ENCODE measurements at places on chromosomes 6 and 20. TPM values are rescaled to one million over a fixed set of nuclear protein-coding genes. Genes with fewer than 3 reads are reported as not detected.

Gene C6orf141
- 11.6 TPM for total RNA-seq

Gene SLC12A5
- total RNA-seq: not detected

Gene PTK6
- not detected for total RNA-seq

Gene C2
- total RNA-seq: not detected

Gene TRAPPC3L
- total RNA-seq: not detected

Gene SLC26A8
- total RNA-seq: 1.4 TPM

Gene TMC2
- not detected for total RNA-seq

DNA sequence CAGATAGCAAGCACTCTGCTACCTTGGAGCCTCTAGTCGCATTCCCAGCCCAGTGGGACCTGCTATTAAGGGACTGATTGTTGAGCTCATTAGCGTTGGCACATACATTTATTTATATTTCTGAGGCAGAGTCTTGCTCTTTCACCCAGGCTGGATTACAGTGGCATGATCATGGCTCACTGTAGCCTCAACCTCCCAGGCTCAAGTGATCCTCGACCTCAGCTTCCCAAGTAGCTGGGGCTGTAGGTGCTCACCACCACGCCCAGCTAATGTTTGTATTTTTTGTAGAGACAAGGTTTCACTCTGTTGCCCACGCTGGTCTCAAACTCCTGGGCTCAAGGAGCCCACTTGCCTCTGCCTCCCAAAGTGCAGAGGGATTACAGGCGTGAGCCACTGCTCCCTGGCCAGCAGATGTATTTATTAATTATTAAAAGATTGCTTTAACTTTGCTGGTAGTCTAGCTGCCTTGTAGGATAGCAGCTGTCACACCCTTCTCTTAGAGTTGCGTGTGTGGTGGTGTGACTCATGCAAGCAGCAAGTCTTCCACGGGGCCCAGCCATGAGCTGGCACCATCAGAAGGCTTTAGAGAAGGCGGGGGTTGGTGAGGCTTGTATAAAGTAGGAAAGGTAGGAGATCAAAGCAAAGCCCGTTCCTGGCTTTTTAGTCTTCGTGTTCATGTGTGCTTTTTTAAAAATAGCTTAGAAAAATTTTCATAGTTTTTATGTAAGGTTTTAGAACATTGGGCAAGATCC is 16.5 kb downstream of the ACTR5 start:
- DNase-seq: peak; percentile 74

- DNase-seq: no peak
Measured at GRCh38 chr6:98335594-98335993, 498.8 kb upstream of the POU3F2 start.

DNA sequence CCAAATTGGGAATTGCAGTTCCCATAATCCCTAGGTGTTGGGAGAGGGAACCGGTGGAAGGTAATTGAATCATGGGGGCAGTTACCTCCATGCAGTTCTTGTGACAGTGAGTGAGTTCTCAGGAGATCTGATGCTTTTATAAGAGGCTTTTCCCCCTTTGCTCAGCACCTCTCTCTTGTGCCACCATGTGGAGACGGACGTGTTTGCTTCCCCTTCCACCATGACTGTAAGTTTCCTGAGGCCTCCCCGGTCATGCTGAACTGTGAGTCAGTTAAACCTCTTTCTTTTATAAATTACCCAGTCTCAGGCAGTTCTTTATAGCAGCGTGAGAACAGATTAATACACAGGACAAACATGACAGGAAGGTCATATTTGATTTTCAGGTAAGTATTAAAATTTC is 25.3 kb upstream of the HECA start:
- DNase-seq: no peak

DNA sequence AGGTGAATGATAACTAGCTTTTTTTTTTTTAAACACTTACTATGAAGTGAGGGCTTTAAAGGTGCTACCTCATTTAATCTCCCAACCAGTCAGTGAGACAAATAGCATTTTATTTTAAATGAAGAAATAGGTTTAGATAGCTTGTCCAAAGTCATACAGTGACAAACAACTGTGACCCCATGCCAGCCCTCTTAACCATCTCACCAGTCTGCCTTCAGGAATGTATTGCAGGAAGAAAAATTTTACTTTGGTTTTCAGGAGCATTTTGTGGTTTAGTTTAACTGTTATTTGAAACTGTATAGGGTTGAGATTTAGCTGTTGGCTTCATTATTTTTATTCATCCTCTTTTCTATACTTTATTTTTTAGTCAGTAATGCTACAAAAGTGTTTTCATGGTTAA is 18.6 kb downstream of the DSE start:
- no peak for DNase-seq

DNA sequence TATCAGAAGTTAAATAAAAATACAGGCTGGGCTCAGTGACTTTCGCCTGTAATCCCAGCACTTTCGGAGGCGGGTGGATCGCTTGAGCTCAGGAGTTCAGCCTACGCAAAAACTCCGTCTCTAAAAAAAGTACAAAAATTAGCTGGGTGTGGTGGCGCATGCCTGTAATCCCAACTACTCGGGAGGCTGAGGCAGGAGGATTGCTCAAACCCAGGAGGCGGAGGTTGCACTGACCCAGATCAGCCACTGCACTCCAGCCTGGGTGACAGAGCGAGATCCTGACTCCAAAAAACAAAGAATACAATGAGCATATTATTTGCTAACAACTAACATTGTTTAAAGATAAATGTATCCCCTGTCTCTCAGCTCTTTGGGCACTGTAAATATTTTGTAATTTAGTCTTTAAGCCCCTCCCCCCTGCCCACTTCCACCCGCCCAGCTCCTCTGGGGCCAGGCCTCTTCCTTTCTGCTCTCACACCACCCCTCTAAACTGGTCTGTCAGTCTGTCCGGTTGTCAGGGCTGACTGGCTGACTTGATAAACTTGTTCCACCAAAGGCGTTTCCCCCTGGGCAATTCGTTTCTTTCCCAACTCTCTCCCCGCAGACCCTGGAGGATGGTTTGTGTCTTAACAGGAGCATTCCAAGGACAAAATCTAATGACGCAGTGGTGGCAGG is 62.4 kb upstream of the QKI start:
- no peak for DNase-seq

GRCh38 chr6:20583444-20583800 is 49.2 kb downstream of the CDKAL1 start:
- no peak for DNase-seq

DNA sequence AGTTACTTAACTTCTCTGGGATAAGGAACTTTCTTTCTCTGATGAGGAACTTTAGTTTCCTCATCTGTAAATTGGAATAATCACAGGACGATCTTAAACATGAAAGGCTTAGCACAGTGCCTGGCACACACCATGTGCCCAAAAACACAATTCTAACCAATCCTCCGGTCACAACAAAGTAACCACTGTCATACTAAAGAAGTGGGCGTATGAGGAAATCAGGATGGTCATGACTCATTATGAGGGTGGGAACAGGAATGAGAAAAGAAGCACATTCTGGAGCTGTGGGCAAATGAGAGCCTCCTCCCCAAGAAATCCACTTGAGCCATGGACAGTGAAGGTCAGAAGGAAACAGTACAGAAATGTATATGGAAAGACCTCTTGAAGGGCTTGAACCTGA is 82.9 kb downstream of the LRFN2 start:
- DNase-seq: no peak

GRCh38 chr6:11335826-11336225 is 103.4 kb upstream of the NEDD9 start:
- DNase-seq: no peak

DNA sequence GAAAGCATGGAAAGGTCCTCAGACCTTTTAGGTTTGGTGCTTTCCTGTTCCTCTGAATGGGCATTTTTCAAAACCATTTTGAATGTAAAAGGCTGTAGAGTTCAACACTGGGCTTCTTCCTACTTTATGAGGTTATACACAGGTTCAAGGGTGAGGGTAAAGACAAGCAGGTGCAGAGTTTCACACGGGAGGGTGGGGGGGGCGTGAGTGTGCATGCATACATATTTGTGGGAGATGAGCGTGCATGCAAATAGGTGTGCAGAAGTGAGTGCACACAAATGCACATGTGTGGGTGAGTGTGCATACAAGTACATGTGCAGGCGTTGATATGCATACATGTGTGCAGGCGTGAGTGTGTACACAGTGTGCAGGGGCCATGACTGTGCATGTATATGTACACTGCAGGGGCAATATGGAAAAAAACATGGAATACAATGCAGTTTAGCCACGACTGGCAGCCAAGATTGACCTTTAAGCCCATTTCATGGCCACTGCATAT is 183.1 kb downstream of the GMPR start:
- DNase-seq: no peak

- no peak for DNase-seq
Measured at GRCh38 chr6:54214286-54214685, 94.0 kb upstream of the TINAG start.

- no peak for DNase-seq
Measured at GRCh38 chr20:56715309-56715708, 86.2 kb downstream of the TFAP2C start.

DNA sequence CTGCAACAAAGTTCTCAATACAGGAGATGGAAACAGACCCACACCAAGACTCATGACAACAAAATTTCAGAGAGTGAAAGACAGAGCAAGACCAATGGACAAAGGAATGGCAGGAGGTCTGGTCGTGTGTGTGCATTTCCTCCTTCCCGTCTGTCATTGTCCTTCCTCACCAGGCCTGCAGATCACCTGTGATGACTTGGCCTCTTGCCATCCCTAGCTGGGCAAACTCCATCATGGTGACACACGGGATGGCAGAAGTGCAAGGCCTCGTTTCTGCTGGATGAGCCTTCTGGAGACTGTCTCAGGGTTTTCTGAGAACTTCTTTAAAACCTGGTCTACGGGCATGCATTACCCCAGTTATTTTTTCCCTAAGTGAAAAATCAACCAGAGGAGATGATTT is 49.2 kb downstream of the RPP21 start:
- no peak for DNase-seq

DNA sequence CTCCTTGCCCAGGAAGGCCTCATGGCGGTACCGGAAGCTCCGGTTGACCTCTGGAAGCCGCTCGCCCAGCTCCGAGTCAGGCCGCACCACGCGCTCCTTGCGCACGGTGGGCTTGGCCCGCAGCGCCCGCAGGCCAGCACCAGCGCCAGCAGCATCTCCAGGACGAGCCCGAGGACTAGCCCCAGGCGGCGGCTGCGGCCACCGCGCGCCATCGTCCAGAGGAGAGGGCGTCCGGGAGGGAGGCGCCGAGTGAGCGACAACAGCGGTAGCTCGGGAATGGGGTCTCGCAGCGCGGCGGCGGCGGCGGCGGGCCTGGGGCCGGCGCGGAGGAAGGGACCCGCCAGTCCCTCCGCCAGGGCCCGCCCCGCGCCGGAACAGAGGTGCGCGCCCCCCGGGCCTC is 27.6 kb upstream of the CGA start:
- no peak for DNase-seq

GRCh38 chr6:138073264-138073663 is 34.0 kb downstream of the PERP start:
- no peak for DNase-seq

- no peak for DNase-seq
Measured at GRCh38 chr20:50330504-50331313, 140.1 kb downstream of the CEBPB start.

GRCh38 chr20:53364646-53365045 is 229.0 kb downstream of the ZNF217 start:
- no peak for DNase-seq

DNA sequence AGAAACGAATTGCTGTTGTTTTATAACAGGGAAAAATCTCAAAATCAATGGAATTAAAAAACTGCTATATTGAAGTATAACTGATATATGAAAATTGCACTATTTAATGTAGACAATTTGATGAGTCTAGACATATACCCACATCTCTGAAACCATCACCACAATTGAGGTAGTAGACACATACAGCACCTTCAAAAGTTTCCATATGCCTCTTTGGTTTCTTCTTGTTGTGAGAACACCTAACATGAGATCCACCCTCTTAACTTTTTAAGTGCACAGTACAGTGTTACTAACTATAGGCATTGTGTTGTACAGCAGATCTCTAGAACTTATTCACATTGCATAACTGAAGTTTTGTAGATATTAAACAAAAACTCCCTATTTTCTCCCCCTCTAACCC is 14.0 kb upstream of the SLC17A5 start:
- no peak for DNase-seq

GRCh38 chr20:61876952-61877728 is 188.5 kb downstream of the TAF4 start:
- no peak for DNase-seq

GRCh38 chr6:38796850-38797249 is 81.7 kb downstream of the DNAH8 start:
- no peak for DNase-seq

GRCh38 chr6:36566418-36566905 is 19.2 kb upstream of the STK38 start:
- DNase-seq: no peak

GRCh38 chr20:60224914-60225313 is 266.7 kb downstream of the CDH26 start:
- DNase-seq: no peak

- DNase-seq: no peak
Measured at GRCh38 chr20:15902493-15902892, 670.8 kb downstream of the KIF16B start.

- DNase-seq: no peak
Measured at GRCh38 chr20:53660078-53660909, 66.7 kb upstream of the ZNF217 start.

DNA sequence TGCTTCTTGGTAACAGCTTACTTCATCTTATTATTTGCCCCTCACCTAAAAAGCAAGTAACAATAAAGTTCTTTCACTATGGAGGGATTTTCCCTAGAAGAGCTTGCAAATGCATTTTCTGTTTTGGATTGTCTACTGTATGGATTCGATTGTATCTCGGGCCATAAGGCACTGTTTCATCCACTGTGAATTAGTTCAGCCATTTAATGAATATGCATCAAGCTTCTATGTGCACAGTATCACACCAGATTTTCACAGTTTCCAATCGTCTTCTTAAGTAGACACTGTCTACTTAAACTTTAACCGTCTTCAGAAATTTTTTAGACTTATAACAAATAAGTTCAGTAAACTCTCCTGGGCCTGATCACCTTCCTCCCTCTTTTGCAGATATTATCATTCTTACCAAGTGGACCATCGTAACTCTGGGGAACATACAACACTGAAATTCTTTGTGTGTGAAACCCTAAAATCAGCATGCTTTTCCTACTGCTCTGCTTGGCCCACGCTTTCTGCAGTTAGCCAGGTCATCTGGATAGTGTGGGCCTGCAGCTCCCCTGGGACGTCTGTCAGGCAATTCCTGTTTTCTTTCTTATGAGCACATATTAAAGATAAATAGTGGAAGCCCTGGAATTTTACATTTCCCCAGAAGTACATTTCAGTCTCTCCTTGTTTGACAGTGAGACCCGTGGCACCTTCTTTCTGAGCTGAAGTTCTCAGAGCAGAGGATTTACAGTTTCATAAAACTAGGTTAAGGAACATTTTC is 136.5 kb upstream of the PDE10A start:
- no peak for DNase-seq

GRCh38 chr20:38579219-38579910 is 1.6 kb upstream of the ADIG start:
- DNase-seq: no peak

- DNase-seq: no peak
Measured at GRCh38 chr6:127162836-127163235, 44.4 kb downstream of the RSPO3 start.

DNA sequence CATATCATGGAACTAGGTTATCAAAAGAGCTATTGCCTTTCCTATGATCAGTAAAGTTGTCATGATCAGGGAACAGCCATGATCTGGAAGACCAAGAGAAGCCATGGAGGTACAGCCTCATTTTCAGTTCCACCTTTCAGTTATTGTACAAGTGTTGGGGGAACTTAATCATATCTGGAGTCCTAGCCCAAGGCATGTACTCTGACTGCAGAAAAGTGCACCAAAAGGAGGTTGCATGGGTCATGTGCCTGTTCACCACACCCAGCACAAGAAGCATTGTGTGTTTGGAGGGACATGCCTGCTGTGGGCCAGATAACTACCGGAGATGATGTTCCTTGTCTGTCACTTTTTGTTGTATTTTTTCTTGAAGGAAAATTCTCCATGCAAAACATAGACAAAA is 185.8 kb upstream of the MAN1A1 start:
- DNase-seq: no peak
